ENCODE measurements at places on chromosomes 11 and 22. TPM values are rescaled to one million over a fixed set of nuclear protein-coding genes. Genes with fewer than 3 reads are reported as not detected.

LMF2 gene
- 120 TPM for total RNA-seq

HEPN1 gene
- total RNA-seq = not detected

GAL3ST1 gene
- 2.8 TPM for total RNA-seq

HOATZ gene
- total RNA-seq = not detected

CARD18 gene
- not detected for total RNA-seq

DNA sequence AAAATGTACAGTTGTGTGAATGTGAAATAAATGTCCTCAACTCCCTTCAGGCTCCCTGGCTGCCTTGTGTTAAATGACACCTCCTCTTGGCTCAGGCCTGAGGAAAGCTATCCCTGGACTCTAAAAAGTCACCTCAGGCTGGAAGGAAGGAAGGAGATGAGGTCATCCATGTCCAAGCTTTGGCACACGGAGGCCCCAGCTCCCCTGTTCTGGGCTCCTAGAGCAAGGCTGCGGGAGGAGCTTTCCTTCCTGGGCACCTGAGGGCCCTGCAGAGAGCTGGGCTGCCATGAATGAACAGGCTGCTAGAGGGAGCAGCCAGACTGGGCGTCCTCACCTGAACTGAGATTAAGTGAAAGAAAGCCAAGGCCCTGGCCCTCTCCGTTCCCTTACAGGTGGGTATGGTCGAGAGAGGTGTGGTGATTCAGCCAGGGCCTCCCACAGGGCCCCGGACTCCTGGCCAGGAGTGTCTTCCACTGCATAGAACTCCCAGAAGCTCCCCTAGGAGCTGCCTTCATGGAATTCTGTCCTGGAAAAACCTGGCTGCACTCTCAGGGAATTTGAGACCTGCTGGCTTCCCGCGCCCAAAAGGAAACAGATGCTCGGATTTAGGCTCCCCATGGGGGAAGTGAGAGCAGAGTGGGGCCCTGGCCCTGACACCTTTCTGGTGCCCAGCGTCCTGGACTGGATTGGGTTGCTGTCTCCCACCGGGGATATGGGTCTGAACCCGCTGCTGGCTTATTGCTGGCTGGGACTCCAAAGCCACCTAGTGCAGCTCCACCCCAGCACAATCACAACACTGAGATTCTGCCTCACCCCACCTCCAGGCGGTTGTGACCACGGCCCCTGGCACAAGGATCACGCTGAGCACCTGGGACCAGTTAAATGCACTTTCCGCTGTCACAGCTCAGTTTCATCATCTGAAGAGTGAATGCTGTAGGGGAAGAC lies 22.2 kb downstream of the MYBPC3 start:
- DNase-seq = no peak

GRCh38 chr11:123410218-123410549 lies 19.9 kb upstream of the GRAMD1B start:
- DNase-seq = no peak

DNA sequence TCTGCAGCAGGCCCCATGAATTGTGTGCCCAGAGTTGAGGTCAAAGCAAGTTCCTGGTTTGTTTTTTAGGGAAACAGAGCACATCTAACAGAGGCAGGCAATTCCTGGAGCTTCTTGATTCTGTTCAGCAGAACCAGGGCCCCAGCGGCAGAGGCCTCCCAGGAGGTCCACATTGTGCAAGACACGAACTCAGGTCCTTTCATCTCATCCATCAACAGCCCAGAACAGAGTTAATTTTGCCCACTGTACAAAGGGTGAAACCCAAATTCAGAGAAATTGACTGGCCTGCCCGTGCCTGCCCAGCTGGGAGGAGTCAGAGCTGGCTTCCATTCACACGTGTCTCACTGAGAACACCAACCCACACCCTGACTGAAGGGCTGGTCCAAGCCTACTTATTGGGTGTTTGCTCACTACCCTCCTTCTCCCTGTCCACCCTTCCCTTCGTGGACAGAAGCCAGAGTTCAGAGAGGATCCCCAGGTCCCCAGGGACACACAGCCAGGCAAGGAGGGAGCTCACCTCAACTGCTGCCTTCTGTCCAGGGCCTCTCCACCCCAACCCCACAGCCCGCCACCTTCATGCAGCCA lies 607.1 kb downstream of the TBC1D22A start:
- peak; percentile 46 for DNase-seq

GRCh38 chr11:69533296-69534165 lies 52.1 kb downstream of the LINC01488 start:
- peak; percentile 91 for DNase-seq

- DNase-seq = no peak
These were observed 189.2 kb downstream of the CSNK2A3 start for GRCh38 chr11:11163669-11164333.

DNA sequence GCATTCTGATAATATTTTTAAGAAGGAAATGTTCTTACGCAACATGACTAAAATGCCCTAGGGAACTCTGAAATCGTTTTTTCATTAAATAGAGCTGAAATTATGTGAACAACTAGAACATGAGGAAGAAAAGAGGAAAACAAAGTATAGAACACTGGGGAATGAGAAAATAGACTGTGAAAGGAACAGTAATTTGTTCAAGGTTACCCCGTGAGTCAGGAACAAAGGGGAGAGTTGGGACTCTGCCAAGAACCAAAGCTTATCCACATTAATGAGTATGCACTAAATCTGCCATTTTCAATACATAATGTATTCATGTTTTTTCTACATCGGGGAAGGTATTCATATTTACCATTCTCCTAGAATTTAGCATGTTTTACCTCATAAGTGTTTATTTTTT lies 961.8 kb upstream of the CCDC90B start:
- DNase-seq = no peak

DNA sequence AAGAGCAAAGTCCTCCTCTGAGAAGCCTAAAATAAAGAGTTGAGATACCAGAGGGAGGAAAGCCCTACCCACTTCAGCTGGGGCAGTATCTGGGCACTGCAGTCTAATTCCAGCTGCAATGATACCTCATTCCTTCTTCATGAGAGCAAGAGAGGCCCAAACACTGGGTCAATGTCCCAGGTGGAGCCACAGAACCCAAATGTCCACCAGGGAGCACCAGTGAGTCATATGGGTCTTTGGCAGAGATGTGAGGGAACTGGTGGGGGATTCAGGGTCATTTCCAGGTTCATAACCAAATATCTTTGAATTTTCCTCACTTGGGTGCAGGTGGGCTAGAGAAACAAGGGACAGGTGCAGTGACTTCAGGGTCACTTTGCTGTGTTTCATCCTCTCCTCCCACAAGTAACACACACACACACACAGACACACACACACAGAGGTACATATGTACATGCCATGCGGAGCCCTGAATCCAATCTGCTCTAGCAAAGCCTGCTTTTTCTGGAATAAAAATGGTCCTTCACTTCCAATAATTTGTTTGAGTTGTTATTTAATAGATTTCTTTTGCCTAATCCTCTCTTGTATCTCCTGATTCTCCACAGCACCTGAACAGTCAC lies 585.4 kb downstream of the SOX6 start:
- no peak for DNase-seq
